ENCODE measurements at places on chromosomes 12 and 14. TPM values are rescaled to one million over a fixed set of nuclear protein-coding genes. Genes with fewer than 3 reads are reported as not detected.

The SPATS2 gene
- total RNA-seq: 10.6 TPM

The NPAS3 gene
- not detected for total RNA-seq

- no peaks in the 10 kb centered on the region for H3K36me3 ChIP-seq
- no peaks in the 10 kb centered on the region for H3K4me1 ChIP-seq
- DNase-seq: no peak
- H3K27ac ChIP-seq: no peak overlapping the region
These were observed 845.6 kb upstream of the SEL1L start for GRCh38 chr14:82379291-82379690.

DNA sequence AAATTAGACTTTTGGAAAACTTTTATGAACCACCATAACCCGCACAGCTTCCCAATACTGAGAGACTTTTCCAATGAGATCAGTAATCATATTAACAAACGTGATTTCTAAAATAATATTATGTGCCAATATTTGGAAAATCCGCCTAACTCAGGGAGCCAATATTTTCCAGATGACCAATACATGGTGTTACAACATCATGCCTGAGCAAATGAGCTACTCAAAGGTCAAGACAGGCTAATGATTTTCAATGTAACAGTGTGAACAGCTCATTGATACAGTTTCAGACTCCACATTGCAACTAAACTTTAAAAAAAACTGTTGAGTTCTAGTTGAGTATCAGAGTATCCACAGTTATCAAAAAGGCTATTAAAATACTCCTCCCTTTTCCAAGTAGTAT lies 46.8 kb downstream of the RNF34 start:
- no peak overlapping the region for H3K4me3 ChIP-seq
- H3K27ac ChIP-seq: peak overlapping the region; percentile 6
- H3K36me3 ChIP-seq: peaks cover 18% of the 10 kb centered on the region
- no peak for DNase-seq

DNA sequence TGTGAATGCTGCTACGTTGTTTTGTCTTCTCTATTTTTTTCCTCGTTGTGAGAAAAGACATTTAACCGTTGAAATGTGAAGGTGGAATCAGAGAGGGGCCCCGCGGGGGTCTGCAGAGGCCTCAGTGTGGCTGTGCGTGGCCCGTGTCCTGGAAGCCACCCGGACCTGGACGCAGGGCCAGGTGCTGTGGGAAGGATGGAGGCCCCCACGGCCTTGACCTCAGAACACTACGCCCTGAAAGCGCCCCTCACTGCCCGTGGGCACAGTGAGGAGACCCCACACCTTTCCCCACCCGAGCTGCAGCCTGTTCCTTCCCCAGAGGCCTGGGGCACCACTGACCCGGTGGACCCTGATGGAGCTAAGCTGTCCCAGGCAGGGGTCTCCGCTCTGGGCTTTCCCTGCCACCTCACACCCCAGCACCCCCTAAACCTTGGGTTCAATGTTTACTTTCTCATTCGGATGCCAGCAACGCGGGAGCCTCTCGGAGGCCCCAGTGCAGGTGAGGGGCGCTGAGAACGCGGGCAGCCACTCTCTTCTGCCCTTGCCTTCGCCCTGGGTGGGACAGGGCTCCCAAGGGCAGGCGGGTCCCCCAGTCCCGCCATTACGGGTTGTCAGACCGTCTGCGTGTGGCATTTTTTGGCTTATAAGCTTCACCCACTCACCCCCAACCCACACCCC lies 26.9 kb downstream of the SETD1B start:
- peaks cover 31% of the 10 kb centered on the region for H3K36me3 ChIP-seq
- H3K4me3 ChIP-seq: no peak overlapping the region
- peaks cover 2% of the 10 kb centered on the region for H3K4me1 ChIP-seq
- DNase-seq: no peak

GRCh38 chr14:50425105-50425504 lies 28.4 kb upstream of the CDKL1 start:
- H3K36me3 ChIP-seq: peaks cover 17% of the 10 kb centered on the region
- DNase-seq: no peak

DNA sequence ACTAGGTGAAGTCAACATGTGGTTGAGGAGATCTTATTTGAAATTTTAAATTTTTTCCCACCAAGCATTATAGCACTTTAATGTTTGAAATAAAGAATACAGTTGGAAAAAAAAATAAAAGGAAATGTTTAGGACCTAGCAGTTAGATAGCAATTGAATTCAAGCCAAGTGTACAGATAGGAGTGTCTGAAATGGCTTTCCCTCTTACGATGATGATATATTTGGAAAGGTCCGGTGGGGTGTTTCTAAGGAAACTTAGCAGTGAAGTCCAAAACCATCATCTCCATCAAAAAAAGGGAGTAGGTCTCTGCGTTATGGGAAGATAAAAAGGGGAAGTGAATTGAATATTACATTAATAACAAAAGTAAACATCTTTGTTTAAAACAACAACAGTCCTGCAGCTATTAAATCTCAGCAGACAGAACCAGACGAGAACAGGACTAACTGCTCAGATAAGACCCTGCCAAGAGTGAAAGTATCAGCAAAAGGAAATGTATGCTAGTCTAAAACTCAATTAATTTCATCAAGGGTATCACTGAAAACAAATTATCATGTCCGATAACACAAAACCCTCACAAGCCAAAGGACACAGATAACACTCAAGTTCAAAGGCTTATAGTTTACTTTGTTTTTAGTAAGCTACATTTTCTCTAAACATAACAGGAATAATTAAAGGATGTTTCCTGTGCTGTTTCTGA lies 242.0 kb downstream of the BMP4 start:
- no peaks in the 10 kb centered on the region for H3K4me1 ChIP-seq
- H3K27ac ChIP-seq: no peak overlapping the region
- no peak for DNase-seq
- H3K27me3 ChIP-seq: no peaks in the 10 kb centered on the region
- no peaks in the 10 kb centered on the region for H3K36me3 ChIP-seq

DNA sequence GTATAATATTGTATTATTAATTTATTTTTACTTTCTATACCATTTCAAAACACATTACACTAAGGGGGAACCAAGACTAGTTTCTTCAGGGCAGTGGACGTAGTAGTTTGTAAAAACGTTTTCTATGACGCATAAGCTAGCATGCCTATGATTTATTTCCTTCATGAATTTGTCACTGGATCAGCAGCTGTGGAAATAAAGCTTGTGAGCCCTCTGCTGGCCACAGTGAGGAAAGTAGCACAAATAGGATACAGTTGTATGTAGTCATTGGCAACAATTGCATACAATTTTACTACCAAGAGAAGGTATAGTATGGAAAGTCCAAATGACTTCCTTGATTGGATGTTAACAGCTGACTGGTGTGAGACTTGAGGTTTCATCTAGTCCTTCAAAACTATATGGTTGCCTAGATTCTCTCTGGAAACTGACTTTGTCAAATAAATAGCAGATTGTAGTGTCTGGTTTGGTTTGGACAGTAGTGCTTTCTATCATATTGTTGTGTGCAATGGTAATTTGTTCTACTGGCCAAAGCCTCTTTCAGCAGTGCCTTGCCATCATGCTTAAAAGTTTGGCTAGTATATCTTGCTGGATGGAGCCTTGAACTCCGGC lies 24.3 kb upstream of the PLEKHD1 start:
- H3K27me3 ChIP-seq: no peaks in the 10 kb centered on the region
- peak; percentile 79 for DNase-seq
- H3K4me3 ChIP-seq: no peak overlapping the region
- peaks cover 29% of the 10 kb centered on the region for H3K36me3 ChIP-seq

GRCh38 chr12:100484183-100484886 lies 10.7 kb downstream of the NR1H4 start:
- peaks cover 8% of the 10 kb centered on the region for H3K27me3 ChIP-seq
- no peak overlapping the region for H3K27ac ChIP-seq
- no peaks in the 10 kb centered on the region for H3K4me1 ChIP-seq
- no peaks in the 10 kb centered on the region for H3K36me3 ChIP-seq

- H3K36me3 ChIP-seq: peaks cover 29% of the 10 kb centered on the region
- peaks cover 11% of the 10 kb centered on the region for H3K27me3 ChIP-seq
- no peak for DNase-seq
- H3K27ac ChIP-seq: no peak overlapping the region
- H3K4me1 ChIP-seq: peaks cover 37% of the 10 kb centered on the region
- peak overlapping the region; percentile 78 for H3K4me3 ChIP-seq
These were observed 910 bp upstream of the NOPCHAP1 start for GRCh38 chr12:104985206-104985605.

DNA sequence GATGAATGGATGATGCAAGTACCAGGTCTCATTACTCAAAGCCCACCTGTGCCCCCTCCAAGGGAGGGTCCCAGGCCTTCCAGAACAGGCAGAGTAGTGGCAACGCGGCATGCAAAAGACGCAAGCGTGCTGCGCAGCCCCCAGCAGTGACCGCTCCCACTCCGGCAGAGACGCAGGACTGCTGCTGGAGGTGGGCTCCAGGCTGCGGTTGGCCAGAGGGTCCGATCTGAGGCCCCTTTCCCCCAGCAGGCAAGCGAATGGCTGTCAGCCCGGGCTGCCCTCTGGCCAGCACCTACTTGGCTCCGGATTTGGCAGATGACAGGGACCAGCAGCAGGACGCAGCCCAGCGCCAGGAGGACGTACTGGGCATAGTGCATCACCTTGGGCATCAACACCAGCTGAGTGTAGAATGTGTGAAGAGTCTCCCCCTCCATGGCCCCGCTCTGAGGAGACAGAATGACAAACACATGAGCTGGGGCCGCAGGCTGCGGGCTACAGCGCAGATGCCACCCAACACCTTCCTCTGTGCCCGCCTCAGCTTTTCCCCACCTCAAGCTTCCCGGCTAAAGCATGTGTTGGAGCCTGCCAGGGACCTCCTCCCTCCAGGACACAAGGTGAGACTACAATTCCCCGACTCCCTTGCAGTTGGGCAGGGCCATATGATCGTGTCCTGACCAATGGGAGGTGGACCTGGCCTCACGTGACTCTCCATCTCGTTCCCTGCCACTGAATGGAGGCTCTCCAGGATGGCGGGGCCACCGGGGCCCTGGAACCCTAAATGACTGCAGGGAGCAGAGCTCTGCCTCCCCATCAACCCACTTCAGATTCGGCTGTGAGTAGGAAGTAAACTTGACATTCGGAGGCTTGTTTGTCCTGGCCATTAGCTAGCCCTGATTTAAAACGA lies 77.4 kb downstream of the SCARB1 start:
- DNase-seq: no peak
- no peaks in the 10 kb centered on the region for H3K27me3 ChIP-seq
- H3K36me3 ChIP-seq: peaks cover 11% of the 10 kb centered on the region
- H3K4me3 ChIP-seq: no peak overlapping the region
